ENCODE measurements at places on chromosomes 5 and 9.

DNA sequence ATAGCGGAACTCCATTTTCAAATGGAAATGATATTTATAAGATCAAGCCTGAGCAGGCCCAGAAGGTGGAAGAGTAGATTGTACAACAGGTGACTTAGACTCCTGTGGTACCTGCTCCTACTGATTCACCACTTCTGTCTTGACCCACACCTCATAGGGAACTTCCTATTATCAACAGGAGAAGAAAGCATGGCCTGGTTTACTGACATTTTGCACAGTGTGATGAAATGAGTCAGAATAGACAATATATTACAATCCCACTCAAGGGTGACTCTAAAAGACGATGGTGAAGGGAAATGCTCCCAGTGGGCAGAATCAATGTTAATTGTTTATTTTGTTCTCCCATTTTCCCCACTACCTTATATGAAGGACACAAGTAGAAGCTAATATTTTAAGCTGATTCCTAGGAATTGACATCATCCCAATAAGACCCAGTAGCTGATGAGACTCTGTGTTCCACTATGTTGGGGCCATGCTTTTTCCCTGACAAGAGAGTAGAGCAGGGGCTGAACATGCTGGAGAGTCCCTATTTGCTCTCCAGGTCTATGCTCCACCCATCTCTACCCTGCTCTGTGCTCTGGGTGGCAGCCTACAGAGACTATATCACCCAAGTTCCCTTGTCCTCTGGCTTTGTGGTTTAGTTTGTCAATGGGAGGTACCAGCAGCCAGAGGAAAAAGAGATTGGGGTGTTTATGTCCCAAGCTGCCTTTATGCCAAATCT lies 163.4 kb upstream of the FSTL4 start:
- H3K4me1 ChIP-seq: no peaks in the 10 kb centered on the region
- no peak for DNase-seq
- no peak overlapping the region for H3K4me3 ChIP-seq
- no peaks in the 10 kb centered on the region for H3K27me3 ChIP-seq
- H3K27ac ChIP-seq: no peak overlapping the region

- no peak overlapping the region for H3K27ac ChIP-seq
- no peak overlapping the region for H3K4me3 ChIP-seq
- peaks cover 14% of the 10 kb centered on the region for H3K36me3 ChIP-seq
- no peaks in the 10 kb centered on the region for H3K4me1 ChIP-seq
- DNase-seq: no peak
Measured at GRCh38 chr9:72888067-72888466, 64.8 kb downstream of the ALDH1A1 start.

DNA sequence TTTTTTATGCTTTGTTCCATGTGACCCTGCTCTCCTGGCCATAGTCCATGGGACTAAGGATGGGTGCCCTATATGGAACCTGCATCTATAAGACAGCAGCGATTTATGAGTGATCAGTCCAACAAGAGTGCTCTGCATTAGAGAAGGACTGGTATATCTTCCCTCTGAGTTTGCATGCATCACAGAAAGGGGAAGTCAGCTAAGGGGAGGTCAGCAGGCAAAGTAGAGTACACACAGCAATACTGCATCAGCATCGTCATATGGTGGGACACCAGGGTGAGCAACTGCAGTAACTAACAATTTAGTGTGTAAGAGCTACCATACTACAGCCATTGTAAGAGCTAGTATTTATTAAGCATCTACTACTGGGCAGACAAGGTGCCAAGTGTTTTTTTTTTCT lies 311.3 kb downstream of the NDUFS4 start:
- no peaks in the 10 kb centered on the region for H3K36me3 ChIP-seq
- no peaks in the 10 kb centered on the region for H3K27me3 ChIP-seq
- DNase-seq: no peak
- H3K27ac ChIP-seq: no peak overlapping the region

DNA sequence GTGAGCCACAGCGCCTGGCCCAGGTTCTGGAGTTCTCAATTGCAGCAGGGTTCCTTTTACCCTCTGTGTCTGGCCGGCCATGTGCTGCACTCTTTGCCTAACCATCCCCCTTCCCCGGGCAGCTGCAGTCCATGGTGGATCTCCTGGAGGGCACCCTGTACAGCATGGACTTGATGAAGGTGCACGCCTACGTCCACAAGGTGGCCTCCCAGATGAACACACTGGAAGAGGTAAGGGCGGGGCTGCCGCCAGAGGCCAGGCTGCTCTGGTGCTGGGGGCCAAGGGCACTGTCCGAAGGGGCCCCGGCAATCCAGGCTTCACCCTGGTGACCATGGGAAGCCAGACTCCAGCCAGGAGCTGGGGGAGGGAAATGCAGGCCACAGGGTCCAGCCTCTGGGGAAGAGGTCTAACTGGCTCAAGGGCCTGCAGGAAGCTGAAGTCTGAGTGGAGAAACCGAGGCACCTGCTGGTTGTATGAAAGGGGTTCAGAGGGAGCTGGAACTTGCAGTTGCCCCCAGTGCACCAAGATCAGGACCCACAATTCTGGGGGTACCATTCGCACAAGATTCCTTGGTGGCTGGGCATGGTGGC lies 18.1 kb downstream of the OLFML2A start:
- no peak for DNase-seq
- peak overlapping the region; percentile 73 for H3K27ac ChIP-seq
- no peak overlapping the region for H3K4me3 ChIP-seq
- H3K36me3 ChIP-seq: no peaks in the 10 kb centered on the region
- no peaks in the 10 kb centered on the region for H3K27me3 ChIP-seq

DNA sequence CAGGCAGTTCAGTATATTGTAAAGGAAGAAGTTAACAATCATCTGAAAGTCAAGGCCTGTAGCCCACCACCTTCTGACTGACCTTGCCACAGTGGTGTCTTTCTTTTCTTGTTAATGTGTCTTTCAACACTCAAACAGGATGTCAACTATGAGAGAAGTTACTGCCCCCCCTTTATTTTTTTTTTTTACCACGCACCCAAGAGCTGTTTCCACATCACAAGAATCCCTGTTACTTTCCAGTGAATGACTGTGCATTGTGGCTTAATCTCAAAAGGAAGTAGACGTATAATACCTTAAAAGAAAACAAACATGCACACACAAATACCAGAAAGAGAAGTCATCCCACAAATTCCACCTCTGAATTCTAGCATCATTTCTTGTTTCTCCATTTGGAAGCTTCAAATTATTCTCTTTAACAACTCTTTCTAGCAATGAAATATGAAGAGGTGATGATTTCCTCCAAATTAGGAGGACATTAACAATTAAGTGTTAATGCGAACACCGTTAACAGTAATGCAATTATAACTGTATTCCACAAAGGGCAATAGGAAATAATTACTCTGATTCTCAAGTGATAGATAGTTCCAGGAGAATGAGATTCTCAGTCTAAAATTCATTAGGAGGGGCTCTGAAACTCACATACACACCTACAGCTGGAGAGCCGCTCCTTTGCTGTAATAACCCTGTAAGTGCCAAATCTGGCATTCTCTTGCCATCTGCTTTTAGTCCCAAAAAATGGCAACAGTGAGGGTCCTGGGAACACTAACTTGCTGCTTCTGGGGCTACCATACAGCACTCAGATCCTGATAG lies 201.0 kb downstream of the EFNA5 start:
- H3K4me1 ChIP-seq: peaks cover 18% of the 10 kb centered on the region
- H3K27me3 ChIP-seq: no peaks in the 10 kb centered on the region
- no peak overlapping the region for H3K27ac ChIP-seq
- DNase-seq: no peak

DNA sequence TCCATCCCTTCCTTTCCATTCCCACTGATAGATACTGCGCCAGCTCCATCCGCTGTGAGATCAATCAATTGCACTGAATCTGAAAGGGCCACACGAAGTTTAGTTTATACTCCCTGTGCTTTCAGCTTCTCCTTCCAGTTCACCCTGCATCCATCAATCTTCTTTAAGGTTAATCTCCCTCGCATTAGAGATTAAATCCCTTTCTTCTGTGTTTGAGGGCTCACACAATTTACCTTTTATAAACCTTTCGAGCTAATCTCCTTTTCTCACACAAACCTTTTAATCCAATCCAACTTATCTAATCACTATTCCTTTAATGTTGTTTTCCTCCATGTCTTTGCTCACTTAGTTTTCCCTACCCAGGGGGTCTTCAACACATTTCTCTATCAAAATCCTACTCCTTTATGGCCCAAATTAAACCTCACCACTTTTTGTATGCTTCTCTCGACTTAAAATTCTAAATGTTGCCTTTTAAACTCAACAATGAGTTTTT lies 64.6 kb upstream of the HAPLN1 start:
- H3K4me3 ChIP-seq: no peak overlapping the region
- H3K27ac ChIP-seq: no peak overlapping the region
- H3K4me1 ChIP-seq: no peaks in the 10 kb centered on the region

- no peak overlapping the region for H3K27ac ChIP-seq
- H3K36me3 ChIP-seq: no peaks in the 10 kb centered on the region
- no peaks in the 10 kb centered on the region for H3K27me3 ChIP-seq
- no peak for DNase-seq
Measured at GRCh38 chr5:146079695-146080373, 25.5 kb downstream of the PLAC8L1 start.

DNA sequence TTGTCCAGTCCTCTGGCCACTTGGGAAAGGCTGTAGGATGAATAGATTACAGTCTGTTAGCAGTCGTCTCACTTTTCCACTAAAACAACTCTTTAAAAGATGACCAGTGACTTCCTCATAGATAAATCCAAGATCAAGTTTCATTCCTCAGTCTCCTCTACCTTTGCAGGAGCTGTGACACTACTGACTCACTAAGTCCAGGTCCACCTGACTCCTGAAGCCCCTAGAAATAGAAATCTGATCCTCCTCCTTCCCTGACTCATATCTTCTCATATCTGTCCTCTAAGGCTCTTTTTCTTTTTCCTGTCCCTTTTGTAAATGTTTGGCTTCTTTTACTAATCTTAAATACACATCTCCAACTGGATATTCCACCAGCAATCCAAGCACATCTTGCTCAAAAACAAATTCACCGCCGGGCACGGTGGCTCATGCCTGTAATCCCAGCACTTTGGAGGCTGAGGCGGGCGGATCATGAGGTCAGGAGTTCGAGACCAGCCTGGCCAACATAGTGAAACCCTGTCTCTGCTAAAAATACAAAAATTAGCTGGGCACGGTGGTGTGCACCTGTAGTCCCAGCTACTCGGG lies 2.6 kb downstream of the CCDC125 start:
- no peak for DNase-seq
- no peaks in the 10 kb centered on the region for H3K27me3 ChIP-seq
- peaks cover 12% of the 10 kb centered on the region for H3K4me1 ChIP-seq
- H3K4me3 ChIP-seq: no peak overlapping the region

GRCh38 chr5:75057561-75057960 lies 5.2 kb upstream of the GCNT4 start:
- no peak for DNase-seq
- H3K36me3 ChIP-seq: no peaks in the 10 kb centered on the region
- no peak overlapping the region for H3K27ac ChIP-seq
- peaks cover 8% of the 10 kb centered on the region for H3K4me1 ChIP-seq
- no peak overlapping the region for H3K4me3 ChIP-seq
- H3K27me3 ChIP-seq: no peaks in the 10 kb centered on the region

- H3K27me3 ChIP-seq: no peaks in the 10 kb centered on the region
- DNase-seq: no peak
- H3K27ac ChIP-seq: no peak overlapping the region
- no peaks in the 10 kb centered on the region for H3K4me1 ChIP-seq
- no peak overlapping the region for H3K4me3 ChIP-seq
Measured at GRCh38 chr9:31045810-31046209, 1338.6 kb upstream of the ACO1 start.

GRCh38 chr9:88143179-88143578 lies 4.9 kb upstream of the SPATA31C2 start:
- no peaks in the 10 kb centered on the region for H3K4me1 ChIP-seq
- no peaks in the 10 kb centered on the region for H3K27me3 ChIP-seq
- no peak overlapping the region for H3K4me3 ChIP-seq

GRCh38 chr5:149212198-149212951 lies 59.3 kb upstream of the AFAP1L1 start:
- no peaks in the 10 kb centered on the region for H3K27me3 ChIP-seq
- no peak overlapping the region for H3K27ac ChIP-seq
- H3K4me1 ChIP-seq: peaks cover 25% of the 10 kb centered on the region
- no peaks in the 10 kb centered on the region for H3K36me3 ChIP-seq

DNA sequence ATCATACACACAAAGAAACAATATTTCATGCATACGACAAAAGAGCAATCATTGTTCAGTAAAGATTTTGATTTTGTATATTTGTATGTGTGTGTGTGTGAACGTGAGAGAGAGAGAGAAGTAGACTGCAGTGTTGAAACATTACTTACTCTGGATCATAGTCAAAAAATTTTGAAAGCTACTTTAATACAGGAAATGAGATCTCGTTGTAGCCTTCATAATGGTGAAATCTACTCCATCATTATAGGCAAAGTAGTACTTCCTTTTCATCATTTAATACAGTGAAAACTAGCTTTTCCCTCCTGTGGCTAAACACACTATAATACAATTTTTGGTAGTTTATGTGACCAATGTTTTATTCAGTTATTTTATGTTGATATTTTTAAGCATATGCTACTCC lies 1427.7 kb upstream of the C9orf72 start:
- no peaks in the 10 kb centered on the region for H3K4me1 ChIP-seq
- no peak overlapping the region for H3K4me3 ChIP-seq
- H3K27me3 ChIP-seq: no peaks in the 10 kb centered on the region
- no peak overlapping the region for H3K27ac ChIP-seq
- H3K36me3 ChIP-seq: no peaks in the 10 kb centered on the region

- H3K27ac ChIP-seq: no peak overlapping the region
- H3K4me1 ChIP-seq: no peaks in the 10 kb centered on the region
- no peak overlapping the region for H3K4me3 ChIP-seq
- no peaks in the 10 kb centered on the region for H3K27me3 ChIP-seq
Measured at GRCh38 chr5:164058621-164059020, 553.2 kb downstream of the MAT2B start.

- no peak for DNase-seq
- H3K4me3 ChIP-seq: no peak overlapping the region
- no peaks in the 10 kb centered on the region for H3K36me3 ChIP-seq
- H3K4me1 ChIP-seq: no peaks in the 10 kb centered on the region
Measured at GRCh38 chr5:82011761-82012160, 39.9 kb downstream of the ATG10 start.

DNA sequence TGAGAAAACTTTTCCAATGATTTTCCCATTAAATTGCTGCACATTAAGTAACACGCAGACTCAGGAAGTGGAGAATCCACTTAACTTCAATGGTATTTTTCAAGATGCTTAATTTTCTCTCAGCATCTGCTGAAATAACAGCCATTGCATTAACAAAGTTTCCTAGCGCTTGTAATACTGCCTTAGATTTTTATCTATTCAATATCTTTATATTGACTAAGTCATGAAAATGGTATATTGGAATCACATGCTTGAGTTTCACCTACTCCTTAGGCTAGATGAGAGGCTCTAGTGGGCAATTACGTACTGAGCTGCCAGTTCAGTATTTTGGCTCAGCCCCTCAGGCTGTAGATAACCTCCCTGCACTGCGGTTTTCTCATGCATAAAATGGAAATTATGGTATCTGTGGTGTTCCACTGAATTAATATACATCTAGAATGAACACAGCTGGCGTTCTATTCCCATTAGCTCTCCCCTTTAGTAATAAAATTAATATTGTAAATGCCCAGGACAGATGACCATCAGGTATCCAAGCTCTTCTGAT lies 112.9 kb downstream of the MTX3 start:
- no peak overlapping the region for H3K27ac ChIP-seq
- no peaks in the 10 kb centered on the region for H3K36me3 ChIP-seq
- H3K4me3 ChIP-seq: no peak overlapping the region
- no peaks in the 10 kb centered on the region for H3K4me1 ChIP-seq
- H3K27me3 ChIP-seq: no peaks in the 10 kb centered on the region
- no peak for DNase-seq
